NCI-H82 (cell line): ENCODE measurements at places on chromosomes 11 and 22.
A peak's percentile ranks its signal among the peaks of the same experiment; 100 is the strongest.

GRCh38 chr22:26564181-26564580, 25.8 kb downstream of the TPST2 start:
- DNase-seq, result no peak

GRCh38 chr11:116224154-116224888, 548.5 kb downstream of the BUD13 start:
- peak; percentile 79 for DNase-seq

DNA sequence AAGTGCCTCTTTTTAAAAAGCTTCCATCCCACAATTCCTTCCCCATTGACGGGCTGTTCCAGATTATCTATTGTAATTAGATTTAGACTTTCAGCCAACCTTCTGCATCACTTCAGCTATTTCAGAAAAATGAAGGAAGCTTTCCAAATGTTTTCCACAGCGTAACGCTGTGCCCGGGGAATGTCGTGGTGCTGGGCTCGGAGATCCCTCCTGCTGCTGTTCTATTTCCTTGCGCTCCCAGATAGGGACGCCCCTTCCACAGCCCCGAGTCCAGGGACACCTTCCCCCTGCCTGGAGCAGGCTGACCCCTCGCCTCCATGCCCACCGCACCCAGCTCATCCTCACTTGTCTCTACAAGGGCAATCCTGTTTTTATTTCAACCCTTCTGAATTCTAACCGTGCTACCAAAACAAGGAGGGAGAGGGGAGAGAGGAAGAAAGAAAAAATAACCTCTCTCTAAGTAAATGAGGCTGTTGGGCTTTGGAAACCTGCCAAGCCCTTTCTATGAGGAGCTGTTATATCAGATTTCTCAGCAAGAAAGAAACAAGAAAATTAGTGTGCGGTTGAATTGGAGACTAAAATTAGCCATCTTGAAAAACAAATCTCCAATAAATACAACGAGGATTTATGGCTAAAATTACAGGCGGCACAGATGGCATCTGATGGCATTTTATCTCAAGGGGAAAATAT, 366.9 kb downstream of the BRD1 start:
- peak; percentile 11 for DNase-seq

- DNase-seq, result no peak
Observed at GRCh38 chr11:65404210-65404609, 17.8 kb downstream of the FRMD8 start.

GRCh38 chr11:17771415-17771814, 36.8 kb downstream of the KCNC1 start:
- no peak for DNase-seq

DNA sequence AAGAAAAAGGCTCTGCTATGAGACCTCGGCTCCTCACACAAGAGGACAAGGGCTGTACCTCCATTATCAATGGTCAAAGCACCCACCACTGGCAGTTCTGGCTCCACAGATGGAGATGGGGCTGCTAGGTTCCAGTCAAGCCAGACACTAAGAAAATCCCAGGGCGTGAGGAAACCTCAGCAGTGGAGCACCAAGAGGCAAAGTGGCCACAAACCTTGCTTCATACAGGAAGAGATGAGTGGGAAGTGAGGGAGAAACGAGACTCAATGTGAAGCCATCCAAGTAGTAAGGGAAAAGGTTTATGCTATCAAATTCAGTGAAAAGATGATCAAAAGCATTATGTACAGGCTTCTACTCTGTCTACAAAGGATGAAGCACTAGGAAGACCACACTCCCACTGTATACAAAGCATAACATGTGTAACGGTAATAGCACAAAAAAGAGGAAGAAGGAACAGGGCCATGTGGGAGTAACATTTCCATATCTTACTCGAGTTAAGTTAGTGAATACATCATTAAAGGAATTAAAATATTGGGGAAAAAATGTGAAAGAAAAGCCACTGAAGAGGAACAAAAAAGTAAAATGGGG, 27.0 kb downstream of the POLDIP3 start:
- DNase-seq, result no peak

- no peak for DNase-seq
Observed at GRCh38 chr11:27635567-27636037, 64.7 kb downstream of the BDNF start.

DNA sequence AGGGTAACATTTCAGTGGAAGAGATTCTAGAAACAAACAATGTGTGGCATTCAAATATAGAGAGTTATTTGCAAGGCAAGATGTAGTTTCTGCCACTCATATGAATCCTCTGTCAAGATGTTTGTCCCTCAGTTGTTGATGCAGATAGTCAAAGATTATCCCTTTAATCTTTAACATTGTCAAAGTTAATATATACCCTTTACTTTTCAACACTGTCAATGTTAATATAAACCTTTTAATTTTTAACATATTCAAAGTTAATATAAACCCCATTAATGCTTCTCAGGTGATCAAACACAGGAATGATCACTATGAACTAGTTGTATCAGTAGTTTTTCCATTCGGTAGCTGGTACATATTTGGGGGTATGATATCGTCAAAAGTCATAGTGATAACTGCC, 51.9 kb upstream of the PICALM start:
- DNase-seq, result no peak

DNA sequence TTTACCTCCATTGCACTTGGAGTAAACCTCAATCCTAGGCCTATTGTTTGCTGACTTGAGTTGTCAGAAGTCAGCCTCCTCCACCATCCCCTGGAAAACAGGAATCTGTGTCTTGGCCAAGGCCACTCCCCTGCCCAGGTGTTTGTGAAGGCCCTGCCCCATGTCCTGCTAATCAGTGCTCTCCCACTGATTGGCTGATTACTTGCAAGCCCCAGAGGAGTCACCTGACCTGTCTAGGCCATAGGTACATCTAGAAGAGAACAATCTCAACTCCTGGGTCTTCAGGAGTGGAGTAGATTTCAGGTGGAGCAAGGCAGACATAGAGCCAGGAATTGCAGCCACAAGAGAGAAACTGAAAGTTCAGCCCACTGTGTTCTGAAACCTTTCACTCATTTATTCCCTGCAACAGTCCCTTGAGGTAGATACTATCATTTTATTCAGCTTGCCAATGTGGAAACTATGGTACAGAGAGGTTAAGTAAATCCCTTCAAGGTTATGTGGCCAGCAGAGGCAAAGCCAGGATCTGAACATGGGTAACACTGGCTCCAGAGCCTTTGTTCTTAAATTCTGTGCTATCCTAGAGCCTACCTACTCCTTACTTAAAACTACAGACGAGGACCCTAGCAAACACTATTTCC, 10.4 kb downstream of the OAF start:
- no peak for DNase-seq

GRCh38 chr11:9090488-9091043, 833 bp downstream of the SCUBE2 start:
- DNase-seq, result peak; percentile 5

- peak; percentile 77 for DNase-seq
Observed at GRCh38 chr11:43962383-43963278, 20.2 kb downstream of the C11orf96 start.

GRCh38 chr22:42256220-42256619, 14.2 kb downstream of the TCF20 start:
- DNase-seq, result no peak

DNA sequence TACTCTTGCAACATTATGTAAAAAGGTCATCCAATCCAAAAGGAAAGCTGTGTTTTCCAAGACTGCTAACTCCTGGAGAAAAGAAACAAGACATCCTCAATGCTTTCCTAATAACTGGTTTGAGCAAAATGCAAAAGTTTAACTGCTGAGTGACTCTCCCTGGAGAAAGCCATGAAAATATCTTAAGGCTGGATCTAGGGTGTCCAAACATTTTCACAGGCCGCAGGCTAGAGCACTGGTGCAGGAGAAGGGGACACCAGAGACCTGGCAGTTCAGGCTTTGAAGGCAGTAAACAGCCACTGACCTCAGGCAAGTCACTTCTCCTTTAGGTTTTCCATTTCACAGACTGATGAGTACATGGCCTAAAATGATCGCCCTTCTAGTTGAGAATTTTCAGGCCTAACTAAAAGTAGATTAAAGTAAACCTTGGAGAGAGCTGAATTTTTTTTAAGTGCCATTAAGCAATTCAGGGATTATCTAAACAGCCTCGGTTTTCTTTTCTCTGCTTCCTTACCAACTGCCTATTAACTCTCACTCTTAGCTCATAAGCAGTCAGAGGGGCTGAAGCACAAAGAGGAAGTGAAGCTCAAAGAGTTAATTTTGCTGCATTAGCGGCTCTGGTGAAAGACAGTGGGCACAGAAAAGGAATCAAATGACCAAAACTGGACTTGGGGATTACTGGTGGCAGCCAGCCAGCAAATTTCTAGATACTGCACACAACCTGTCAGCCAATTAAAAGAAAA, 2.3 kb downstream of the CHKA start:
- peak; percentile 18 for DNase-seq

GRCh38 chr11:27656806-27657483, 43.3 kb downstream of the BDNF start:
- DNase-seq, result no peak

DNA sequence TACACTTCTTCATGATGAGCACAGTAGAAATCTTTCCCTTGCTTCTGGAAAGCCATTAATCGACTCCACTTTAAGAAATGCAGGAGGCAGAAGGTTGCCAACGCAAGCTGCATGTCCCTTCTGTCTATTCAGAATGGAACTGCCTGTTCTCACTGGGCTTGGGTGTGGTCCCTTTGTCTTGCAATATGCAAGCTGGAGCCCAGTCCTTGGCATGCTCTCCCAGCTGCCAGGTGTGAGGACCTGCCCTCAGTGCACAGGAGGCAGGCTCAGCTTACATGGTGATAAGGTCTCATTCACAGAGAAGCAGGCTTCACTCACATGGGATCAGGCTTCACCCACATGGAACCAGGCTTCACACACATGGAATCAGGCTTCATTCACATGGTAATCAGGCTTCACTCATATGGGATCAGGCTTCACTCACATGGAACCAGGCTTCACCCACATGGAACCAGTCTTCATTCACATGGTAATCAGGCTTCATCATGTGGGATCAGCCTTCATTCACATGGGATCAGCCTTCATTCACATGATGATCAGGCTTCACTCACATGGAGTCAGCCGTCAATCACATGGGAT, 59.2 kb upstream of the USP47 start:
- DNase-seq, result no peak

- no peak for DNase-seq
Observed at GRCh38 chr11:67445515-67445914, 2.2 kb upstream of the CORO1B start.

GRCh38 chr11:19994672-19995071, 165.6 kb downstream of the DBX1 start:
- DNase-seq, result no peak

DNA sequence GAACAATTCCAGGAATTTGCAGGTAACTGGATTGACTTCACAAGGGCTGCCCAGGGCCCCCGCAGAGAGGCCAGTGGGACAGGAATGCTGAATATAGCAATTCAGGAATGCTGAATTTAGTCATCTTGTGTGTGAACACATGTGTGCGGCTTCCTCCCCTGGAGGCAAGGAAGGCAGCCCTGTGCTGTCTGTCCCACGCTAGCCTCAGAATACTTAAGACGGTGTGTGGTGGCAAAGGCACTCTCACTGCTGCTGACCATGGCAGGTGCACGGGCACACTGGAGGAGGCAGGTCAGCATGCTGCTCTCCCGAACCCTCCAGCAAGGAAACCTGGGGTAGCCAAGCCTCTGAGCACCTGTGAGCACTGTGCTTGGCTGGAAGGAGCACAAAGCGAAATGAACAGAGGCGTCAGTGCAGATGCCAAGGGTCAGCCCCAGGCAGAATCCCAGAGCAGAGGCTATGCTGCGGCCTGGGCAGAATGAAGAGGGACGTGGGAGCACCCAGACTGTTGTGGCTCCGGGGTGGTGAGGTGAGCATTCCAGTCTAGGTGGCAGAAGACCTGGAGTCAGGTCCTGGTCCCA, 2.7 kb downstream of the GNAZ start:
- no peak for DNase-seq

DNA sequence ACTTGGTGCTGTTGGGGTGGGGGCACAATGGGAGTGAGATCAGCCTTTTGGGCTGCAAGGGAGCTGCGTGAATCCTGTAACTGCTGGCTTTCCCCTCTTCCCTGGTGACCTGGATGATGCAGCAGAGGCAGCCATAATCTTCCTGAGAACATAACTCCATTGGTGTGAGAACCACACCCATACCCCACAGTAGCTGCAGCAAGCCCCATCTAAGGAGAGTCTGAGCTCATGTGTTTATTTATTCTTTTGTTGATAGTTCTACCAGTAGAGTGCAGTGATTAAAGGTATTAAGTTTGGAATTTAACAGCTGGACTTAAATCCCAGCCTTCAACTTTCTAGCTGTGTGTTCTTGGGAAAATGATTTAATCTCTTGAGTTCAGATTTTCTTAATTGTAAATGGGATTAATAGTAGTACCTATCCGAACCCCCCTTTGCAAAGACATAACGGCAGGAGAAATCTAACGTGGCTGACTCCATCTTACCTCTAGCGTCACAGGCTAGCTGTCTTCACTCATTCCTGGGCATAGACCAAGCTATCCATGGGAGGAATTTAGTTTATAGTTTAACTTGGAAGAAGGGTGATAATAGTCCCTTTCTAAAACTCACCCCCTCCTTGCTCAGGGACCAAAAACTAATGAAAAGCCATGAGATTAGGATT, 385.0 kb upstream of the DDI1 start:
- peak; percentile 65 for DNase-seq

DNA sequence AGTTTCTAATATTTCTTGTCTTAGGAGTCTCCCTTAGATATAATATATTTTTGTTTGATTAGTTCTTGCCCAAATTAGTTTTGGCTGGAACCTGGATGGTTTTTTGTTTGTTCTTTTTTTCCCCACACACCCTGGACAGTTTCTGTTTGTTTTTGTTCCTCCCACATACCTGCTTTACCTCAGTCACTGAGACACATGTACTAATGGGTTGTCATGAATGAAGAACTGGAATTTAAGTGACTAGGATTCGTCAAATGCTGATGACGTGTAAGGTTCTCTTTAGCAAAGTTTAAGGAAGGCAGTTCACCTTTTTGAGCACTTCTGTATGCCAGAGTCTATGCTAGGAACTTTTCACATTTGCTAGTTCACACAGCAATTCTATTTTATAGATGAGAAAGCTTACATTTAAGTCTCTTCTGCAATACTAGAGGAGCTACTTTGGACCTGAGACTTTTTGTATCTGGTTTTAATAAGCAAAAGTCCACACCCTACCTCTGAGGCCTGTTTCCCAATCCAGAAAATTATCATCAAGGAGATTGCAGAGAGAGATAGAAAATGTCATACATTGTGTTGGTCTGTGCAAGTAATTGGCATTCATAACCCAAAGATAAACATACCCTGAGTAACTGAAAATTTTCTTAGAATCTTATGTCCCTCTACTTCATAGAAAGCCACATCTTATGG, 86.7 kb upstream of the RAB1B start:
- DNase-seq, result no peak

- peak; percentile 77 for DNase-seq
Observed at GRCh38 chr11:20110908-20111669, 49.2 kb downstream of the DBX1 start.

- DNase-seq, result no peak
Observed at GRCh38 chr11:32953700-32954099, 61.1 kb downstream of the QSER1 start.

DNA sequence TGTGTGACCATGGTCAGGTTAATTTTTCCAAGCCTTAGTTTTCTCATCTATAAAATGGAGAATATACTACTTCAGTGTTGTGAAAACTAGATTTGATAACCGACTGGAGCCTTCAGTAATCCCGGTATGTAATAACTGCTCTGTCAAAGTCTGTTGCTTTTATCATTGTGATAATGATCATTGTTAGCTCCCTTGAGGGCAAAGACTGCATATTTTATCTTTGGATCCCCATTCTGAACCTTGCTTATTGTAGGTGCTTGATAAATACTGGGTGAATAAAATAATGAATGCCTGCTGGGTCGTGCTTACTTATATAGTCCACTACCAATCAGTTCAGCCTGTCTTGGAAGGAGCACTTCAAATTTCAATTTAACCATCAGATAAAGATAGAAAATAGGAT, 105.3 kb downstream of the ARFGAP2 start:
- DNase-seq, result no peak
